ENCODE measurements at places on chromosomes 1 and 21.

DNA sequence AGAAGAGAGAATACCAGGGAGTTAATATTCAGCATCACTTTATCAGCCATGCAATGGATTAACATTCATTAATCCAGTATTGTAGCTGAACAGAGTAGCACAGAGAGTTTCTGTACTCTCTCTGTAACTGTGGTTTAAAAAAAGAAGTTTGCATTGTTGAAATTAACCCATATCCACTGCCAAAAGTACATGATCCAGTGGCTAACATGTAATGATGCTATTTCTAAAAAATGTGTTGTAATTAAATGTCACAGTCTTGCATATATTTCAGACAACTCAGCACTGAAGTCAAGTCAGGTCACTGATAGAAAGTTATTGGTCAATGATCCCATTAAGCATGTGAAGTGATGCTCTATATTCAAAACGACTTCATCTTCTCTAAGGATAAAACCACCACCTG is 141.3 kb downstream of the NRIP1 start:
- DNase-seq: peak; percentile 50

DNA sequence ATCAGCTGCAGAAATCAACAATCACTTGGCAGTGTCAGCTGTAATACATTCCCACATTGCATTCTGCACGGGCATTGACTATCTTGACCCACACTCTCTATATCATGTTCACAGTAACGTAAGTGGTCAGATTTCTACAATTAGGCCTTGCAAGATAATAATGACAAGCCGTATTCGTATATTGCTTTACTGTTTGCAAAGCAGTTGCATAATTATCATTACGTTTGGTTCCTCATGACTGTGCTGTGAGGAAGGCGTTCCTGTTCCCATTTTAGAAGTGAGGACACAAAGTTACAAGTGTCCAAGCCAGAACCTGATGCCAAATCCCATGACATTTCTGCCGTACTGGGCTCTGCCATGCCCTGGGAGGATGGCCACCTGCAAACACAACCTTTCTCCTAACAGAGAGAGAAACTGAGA is 53.5 kb upstream of the TARBP1 start:
- DNase-seq: peak; percentile 64

- peak; percentile 87 for DNase-seq
Observed at GRCh38 chr1:228087771-228088251, 5.3 kb downstream of the ARF1 start.

DNA sequence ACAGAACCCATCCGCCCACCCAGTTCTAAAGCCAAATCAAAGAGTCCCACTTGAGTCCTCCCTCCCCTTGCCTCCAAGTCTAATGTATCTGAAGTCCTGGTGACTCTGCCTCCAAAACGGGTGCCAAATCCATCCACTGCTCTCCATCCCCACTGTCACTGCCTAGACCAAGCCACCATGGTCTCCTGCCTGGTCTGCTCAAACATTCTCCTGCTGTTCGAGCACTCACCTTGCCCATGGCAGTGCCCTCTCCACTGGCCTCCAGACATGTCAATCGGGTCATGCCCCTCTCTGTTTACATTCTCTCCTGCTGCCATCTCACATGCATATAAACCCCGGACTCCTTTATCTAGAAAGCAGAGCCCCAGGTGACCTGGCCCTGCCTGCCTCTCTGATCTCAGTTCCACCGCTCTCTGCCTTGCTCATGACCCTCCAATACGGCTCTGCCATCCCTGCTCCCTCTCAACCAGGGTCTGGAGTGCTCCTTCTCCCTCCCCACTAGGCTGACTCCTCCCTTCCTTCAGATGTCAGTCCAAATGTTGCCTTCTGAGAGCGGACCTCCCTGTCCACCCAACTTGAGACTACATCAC is 32.1 kb upstream of the MX1 start:
- DNase-seq: no peak

DNA sequence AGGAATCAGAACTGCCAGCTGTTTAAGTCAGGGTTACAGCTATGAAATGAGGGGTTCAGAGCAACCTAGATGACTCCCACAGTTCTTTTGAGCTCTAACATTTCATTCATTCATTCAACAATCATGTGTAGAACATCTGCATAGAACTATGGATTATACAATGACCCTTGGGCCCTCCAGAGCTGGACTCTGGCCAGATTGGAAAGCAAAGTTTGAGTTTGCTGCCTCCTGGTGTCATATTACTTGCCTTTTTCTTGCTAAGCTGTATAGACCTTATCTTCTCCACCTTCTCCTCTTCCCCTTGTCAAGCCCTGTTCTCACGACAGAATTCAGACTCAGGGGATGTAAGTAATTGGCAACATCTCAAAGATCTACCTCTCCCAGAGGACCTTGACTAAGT is 4.0 kb downstream of the CASQ2 start:
- peak; percentile 55 for DNase-seq

GRCh38 chr1:169565335-169566271 is 20.7 kb downstream of the F5 start:
- no peak for DNase-seq

GRCh38 chr1:3746389-3746829 is 5.8 kb upstream of the CCDC27 start:
- DNase-seq: peak; percentile 6

DNA sequence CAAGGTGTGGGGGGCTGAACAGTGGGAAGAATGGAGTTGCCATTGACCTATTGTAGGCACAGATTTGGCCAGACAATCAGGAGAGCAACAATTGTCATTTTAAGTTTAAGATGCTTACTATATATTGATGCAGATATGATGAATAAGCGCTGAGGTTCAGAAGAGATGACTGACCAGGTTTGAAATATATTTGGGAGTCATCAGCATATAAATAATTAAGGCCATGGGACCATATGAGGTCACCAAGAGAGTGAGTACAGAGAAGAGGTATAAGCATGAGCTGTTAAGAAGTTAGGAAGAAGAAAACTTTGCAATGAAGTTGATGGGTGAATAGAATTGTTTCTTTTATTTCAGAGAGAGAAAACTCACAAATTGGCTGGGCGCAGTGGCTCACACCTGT is 4.5 kb upstream of the GADD45A start:
- no peak for DNase-seq

- DNase-seq: no peak
Observed at GRCh38 chr21:23960769-23961168, 1646.5 kb downstream of the MRPL39 start.

DNA sequence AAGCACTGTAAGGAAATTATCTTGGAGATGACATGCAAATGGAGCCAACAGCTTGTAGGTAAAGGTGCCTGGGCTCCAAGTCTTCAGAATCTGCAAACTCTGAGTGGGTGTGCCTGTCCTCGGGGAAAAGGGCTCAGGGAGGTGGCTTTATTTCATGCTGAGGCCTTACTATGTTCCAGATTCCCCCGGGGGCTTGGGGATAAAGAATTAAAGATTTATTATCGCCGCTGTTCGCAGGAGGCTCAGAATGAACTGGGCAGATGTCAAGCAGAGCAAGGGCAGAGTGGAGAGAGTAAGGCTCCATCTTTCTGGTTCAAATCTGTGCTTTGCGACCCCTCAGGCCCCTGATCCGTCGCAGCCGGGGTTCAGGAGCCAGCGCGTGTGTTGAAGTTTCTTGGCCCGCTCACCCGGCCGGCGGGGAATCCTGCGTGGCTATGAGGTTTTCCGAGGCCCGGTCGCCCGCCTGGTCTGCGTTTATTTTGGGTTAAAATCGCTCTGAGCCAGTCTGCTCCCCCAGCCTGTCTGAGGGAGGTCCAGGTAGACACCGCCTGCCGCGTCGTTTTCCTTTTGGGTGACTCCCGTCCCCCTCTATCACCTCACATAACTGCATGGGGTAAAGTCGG is 19.5 kb downstream of the RHOU start:
- DNase-seq: no peak

GRCh38 chr1:22450351-22451021 is 1.2 kb upstream of the ZBTB40 start:
- DNase-seq: no peak

DNA sequence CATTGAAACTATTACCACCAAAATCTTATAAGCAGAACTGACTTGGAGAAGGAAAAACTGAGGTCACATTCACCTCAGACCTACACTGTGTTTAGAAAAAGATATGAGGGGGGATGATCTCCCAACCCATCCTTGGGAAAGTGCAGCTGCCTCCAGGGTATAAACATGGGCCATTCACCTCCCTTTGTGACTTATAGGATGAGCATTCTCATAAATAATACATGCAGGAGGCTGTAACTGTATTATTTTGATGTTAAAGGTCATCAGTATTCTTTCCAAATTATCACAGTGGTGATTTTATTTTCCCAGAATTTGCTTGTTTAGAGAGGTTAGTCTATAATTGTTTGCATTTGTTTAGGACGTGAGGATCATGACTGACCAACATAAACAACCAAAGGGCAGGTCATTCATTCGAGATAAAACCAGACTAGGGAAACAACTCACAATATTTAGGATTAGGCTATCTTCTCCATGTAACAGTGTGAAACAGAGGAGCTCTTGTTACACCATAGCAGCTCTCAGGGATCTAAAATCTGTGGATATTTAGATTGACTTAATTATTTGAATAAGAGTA is 109.2 kb upstream of the NR5A2 start:
- DNase-seq: no peak

- DNase-seq: peak; percentile 54
Observed at GRCh38 chr1:228646717-228647522, 88.4 kb upstream of the RHOU start.

DNA sequence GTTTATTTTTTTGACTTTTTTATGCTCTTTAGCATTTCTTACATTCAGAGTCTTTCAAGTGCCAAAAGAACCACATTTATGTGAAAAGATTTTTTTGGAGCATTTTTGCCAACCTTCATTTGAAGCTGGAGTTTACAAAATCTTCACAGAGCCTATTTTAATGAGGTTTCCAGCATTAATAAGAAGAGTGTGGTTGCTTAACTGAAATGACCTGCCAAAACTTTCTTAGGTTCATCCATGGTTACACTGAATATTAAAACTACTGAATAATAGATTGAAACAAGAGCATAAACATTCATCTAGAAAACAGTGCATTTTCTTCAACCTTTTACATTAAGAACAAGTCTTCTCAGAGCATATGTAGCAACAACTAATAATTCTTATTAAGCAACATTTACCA is 672.3 kb upstream of the CXADR start:
- DNase-seq: no peak

Data from fibroblast of mammary gland (primary cell).